Umbilical cord (tissue), 2 donors: ENCODE measurements at places on chromosomes 4 and X.
A peak's percentile ranks its signal among the peaks of the same experiment; 100 is the strongest.

GRCh38 chrX:77658886-77659285, 127.1 kb downstream of the ATRX start:
- no peak for DNase-seq

GRCh38 chr4:151960449-151961230, 199.8 kb upstream of the GATB start:
- no peak for DNase-seq

DNA sequence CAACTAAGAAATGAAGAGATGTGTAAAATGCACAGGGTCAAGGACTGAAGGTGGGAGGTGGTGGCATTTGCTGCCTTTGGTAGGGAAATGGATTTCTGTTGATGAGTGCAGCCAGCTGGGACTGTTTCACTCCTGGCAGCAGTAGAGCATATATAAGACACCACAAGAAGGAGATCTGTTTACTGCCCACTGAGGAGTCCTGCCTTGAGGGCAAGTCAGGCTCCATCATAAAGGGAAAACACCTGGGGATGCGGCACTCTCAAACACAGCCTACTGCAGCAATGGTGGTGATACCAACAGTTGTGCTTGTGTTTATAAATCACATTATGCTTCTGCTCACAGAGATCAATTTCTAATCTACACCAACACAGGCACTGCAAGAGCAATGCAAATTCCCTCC, 222.1 kb downstream of the TACR3 start:
- DNase-seq = no peak

DNA sequence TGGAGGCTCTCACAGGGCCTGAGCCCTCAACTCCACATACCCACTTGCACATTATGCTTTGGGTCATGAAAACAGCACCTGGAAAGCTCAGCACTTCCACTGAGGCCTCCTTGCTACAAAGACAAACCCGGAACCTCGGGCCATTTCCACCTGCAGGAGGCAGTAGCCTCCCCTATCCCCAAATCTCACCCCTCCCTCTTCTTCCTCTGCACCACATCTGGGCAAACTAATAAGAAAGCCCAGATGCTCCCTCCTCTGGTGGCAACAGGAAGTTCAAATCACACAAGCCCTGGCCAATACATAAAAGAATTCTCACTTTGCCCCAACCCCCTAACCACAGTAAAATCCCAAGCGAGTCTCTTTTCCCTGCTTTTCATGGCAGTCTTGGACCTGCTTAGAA, 136.4 kb downstream of the MAPK10 start:
- no peak for DNase-seq

DNA sequence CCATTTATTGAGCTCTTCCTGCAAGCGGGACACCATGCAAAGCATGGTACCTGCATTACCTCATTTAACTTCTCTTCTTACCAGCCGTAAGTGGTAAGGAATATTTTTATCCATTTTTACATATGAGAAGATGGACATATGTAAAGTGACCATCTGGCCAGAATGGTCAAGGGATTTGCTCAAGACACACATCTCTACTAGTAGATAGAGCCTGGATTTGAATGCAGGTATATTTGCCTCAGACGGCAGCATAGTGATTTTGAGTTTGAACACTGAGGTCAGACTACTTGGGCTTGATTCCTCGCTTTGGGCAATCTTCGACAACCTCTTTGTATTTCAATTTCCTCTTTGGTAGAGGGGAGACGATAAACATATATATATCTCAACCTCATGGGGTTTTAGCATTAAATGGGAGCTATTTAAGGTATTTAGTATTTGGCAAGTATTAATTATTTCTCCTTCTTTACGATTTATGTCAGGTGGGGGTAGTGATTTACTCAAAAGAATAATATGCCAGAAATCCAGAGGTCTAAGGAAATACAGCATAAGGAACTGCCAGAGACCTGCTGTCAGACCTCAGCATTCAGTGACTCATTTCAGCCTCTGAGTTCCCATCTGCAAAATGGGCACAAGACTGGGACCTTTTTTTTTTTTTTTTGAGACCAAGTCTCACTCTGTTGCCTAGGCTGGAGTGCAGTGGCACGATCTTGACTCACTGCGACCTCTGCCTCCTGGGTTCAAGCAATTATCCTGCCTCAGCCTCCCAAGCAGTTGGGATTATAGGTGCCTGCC, 34.6 kb upstream of the CHRNA9 start:
- DNase-seq = no peak

DNA sequence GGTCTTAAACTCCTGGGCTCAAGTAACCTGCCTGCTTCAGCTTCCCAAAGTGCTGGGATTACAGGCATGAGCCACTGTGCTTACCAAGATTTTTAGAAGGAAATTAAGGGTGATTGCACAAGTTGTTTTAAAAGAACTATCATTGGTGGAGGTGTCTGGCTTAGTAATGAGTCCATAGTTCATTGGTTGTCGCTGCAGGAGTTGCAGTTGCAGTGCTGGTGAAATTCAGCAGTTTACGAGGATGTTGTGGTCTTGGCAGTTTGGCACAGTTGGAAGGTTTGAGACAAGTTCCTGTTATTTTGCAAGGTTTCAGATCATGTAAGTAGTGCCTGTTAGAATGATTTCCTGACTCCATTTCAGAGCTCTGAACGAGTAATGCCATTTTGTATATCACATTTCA, 48.1 kb downstream of the RAB40AL start:
- no peak for DNase-seq

GRCh38 chrX:16827225-16827624, 41.0 kb downstream of the TXLNG start:
- no peak for DNase-seq

DNA sequence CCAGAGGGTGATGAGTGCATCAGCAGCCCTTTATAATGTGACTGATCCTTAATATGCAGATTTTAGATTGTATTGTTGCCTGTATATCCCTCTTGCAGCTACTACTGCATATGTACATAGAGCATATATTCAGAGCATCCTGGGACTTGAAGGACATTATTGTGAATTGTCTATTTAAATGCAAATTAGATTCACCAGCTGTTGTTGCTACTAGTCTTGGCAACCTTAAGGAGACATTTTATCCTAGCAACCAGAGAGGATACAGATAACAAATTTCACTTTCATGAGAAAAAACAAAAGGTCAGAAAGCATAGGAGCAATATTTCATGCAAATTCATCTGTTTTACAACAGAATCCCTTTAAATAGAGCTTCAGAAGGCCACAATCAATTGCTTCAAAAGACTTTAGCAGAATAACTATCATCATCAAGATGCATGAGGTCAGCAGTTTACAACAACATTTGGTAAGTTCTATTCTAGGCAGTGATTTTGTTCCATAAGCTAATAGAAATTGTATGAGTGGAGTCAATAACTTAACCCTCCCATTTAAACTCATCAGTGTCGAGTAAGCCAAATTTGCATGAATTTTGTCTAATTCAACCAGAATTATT, 148.6 kb downstream of the GC start:
- DNase-seq = no peak

DNA sequence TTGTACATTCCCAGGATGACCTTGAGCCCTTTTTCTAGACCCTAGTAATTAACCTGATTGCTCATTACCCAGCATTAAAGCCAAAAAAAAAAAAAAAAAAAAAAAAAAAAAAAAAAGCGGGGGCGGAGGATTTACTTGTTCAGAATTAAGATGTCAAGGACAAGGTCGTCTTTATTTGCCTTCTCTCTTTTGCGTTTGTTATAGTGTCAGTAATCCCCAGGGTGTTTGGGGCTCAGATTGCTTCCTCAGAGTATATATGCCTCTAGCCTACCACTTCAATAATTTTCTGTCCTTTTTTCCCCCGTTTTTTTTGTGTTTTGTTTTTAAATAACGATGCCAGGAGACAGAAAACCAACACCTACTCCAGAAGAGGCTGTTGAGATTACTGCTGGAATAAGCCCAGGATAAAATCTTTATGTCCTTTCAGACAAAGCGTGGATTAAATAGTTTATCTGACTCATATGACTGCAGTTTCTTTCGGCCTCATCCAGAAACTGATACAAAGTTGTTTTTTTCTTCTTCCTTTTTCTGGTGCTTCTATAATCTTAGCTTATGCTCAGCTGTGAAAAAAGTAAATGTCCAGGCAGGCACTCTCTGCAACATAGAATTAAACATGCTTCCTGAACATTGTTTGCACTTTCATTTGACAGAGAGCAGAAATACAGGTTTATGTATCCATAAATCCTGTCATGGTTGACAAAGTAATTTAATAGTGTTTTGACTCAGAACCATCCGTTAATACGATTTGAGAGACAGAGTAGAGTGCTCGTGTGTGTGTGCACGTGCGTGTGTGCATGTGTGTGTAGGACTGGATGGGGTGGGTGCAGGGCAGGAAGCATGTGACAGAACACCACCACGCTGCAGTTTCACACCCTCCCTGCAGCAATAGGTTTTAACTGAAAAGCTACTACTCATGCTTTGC, 138.6 kb downstream of the AFF1 start:
- DNase-seq = peak; percentile 72

DNA sequence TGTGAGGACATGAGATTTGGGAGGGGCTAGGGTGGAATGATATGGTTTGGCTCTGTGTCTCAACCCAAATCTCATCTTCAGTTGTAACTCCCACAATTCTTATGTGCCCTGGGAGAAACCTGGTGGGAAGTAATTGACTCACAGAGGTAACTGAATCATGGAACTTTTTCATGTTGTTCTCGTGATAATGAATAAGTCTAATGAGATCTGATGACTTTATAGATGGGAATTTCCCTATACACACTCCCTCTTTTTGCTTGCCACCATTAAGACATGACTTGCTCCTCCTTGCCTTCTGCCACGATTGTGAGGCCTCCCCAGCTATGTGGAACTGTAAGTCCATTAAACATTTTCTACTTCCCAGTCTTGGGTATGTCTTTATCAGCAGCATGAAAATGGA, 253.2 kb upstream of the GK2 start:
- DNase-seq = no peak

GRCh38 chr4:17875402-17876070, 64.8 kb downstream of the NCAPG start:
- no peak for DNase-seq

DNA sequence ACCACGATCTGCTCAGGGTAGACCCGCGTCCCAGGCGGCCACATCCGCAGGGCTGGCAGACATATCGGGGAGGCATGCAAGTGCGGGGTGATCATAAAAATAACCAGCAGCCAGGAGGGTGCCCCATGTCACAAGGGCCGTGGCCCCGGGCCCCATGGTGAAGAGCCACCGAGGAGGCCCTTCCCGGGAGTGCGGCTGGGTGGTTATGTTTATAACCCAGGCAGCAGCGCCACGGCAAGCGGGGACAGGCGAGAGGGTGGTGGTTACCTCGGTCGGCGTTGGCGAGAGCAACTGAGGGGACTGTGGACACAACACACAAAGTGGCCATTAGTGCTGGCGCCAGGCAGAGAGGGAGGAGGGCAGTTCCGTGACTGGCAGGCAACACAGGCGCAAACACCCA, 92.7 kb upstream of the AFAP1 start:
- no peak for DNase-seq

GRCh38 chr4:34767407-34767806, 1476.9 kb downstream of the ARAP2 start:
- DNase-seq = peak; percentile 50

- DNase-seq = no peak
Observed at GRCh38 chr4:183837222-183837621, 67.9 kb upstream of the STOX2 start.

DNA sequence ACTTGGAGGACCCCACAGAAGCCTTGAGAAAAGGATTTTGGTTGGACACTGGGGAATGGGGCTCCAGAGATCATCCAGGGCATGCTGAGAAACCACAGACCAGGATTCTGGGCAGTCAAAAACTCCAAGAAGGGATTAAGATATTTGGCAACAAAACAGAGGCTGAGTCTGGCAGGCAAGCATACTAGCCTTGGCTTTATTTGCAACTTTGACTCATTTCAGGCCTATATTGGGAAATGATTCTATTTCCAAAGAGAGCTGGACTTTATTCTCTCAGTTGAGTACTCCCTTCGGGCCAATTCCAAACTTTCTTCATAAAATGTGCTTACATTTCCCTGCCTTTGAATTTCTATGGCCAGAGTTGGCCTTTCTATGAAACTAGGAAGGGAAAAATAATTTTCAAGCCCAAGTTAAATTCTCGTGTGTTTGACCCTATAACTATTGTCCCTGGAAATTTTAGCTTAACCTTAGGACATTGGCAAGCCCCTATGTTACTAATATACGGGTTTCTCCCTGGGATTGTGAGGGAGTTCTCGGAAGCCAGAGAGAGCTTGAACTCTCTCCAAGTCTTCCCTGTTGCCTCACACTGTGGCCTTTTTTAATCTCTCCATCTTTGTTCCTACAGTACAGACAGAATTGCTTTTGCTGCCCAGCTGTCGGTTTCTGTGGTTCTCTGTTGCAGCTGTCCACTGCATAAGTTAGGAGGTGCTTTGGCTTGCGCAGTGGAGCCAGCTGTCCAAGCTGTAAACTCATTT, 112.6 kb upstream of the FAM9A start:
- DNase-seq = peak; percentile 81

DNA sequence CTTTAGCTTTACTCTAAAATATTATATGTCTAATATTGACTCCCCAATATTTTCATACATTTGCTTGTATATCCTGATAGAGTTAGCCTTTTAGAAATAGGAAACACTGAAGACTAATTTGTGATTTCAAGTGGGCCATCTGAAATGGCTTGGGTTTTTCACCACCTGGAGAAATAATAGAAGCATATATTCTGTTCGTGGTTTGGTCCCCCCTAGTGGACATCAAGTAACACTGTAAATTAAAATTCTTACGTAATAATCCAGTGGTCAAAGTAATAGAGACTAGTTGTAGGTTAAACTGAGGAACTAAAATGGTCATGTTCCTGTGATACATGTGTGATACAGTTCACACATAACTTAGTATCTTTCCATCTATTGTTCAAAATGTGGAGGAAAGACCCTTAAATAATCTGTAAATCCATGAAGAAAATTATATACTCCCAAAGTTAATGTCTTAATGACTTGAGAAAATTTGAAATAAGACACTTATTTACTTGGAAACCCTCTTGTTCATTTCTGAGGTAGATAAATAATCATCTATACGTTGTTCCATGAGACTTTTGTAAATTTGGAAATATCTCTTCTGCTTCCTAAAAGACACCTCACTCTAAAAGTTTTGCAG, 79.8 kb upstream of the SMARCAD1 start:
- DNase-seq = peak; percentile 4

DNA sequence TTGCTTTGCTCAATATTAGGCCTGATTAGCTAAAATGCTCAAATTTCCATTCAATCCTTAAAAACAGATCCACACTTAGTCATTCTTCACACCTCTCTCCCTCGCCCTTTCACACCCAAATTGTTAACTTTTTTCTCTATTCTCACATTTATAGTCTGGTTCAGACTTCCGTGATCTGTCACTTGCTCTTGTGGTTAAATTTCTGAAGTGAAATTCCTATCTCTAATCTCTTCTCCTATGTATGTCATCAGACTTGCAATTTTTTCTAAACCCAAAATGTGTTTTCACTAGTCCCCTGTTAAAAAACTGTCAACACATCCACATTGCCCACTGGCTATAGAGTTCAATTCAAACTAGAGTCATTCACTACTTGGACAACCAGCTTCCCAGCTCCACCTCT, 63.2 kb downstream of the SNCA start:
- DNase-seq = no peak

DNA sequence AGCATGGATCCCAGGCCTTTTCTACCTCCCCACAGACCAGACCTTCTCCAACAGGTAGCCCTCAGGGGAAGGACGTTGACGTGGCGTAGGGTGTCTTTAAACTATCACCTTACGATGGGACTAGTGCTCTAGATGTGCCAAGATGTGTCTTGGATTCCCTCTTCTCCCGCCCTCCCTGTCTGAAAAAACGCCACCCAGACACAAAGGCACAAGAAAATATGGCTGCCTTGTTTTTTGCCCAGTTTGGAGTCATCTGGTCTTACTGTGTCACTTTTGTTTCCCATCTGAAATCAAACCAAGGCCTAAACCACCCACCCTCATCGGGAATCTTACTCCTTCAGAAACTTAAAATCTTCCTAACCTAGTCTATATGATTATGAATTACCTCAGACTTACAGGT, 235.4 kb downstream of the OR13H1 start:
- no peak for DNase-seq
